Stimulated activated CD8-positive, alpha-beta memory T cell treated with anti-CD3 and anti-CD28 coated beads, Interleukin-4, amount 100 ng/mL, for 1 hour (primary cell): ENCODE measurements at places on chromosomes 11 and 22.
A peak's percentile ranks its signal among the peaks of the same experiment; 100 is the strongest.

DNA sequence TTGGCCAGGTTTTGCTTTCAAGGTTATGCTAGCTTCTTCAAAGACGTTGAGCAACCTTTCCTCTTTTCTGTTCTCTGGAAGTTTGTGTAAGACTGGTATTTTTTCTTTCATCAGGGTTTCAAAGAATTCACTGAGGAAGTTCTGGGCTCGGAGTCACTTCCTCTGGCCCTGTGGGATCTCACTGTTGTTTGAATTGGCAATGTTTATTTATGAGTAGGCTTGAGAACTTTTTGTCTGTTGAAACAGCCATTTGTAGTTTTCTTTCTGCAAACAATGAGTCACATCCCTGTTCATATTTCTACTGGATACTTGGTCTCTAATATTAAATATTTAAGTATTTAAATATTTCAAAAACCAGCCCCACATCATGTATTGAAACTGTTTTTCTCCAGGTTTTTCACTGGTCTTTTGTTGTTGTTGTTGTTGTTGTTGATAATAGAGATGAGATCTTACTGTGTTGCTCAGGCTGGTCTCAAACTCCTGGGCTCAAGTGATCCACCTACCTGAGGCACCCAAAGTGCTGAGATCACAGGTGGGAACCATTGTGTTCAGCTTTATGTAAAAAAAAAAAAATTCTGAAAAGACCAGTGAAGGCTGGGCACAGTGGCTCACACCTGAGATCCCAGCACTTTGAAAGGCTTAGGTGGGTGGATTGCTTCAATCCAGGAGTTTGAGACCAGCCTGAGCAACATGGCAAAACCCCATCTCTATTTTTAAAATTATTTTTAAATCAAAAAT is 26.9 kb downstream of the SUSD2 start:
- no peak for DNase-seq

DNA sequence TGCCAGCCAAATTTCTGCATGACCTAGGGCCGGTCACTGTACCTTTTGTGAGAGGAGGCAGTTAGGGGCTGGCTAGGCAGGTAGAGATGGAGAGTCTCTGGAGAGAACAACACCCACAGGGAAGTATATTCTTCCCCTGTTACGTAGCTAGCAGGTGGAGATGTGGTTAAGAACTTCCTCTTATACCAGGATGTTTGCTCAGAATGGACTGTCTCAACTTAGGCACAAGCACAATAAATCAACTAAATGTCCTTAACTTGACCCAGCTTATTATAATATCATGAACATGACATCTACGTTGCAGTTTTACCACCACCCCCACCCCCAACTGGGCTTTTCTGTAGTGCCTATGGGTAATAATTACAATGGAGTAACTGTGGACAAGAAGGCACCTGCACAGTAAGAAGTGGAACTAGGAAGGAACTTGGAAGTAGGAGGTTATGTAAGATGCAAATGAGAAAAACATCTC is 60.7 kb upstream of the MPEG1 start:
- DNase-seq, result no peak

- no peak for DNase-seq
Measured at GRCh38 chr11:57586711-57587245, 10.7 kb upstream of the SERPING1 start.

- no peak for DNase-seq
Measured at GRCh38 chr22:44363013-44363979, 50.5 kb upstream of the SHISAL1 start.

- no peak for DNase-seq
Measured at GRCh38 chr22:38490915-38491314, 15.2 kb downstream of the DDX17 start.

GRCh38 chr11:117426297-117426685 is 98.6 kb downstream of the CEP164 start:
- DNase-seq, result peak; percentile 56

DNA sequence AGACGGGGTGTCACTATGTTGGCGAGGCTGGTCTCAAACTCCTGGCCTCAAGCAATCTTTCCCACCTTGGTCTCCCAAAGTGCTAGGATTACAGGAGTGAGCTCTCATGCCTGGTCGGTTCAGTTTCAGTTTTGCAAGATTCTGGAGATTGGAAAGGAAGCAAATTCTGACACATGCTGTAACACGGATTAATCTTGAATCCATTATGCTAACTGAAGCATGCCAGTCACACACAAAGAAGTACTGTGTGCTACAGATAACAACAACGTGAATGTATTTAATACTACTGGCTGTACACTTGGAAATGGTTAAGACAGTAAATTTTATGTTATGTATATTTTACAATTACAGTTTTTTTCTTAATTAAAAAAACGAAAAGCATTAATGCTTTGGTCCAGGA is 107.6 kb downstream of the MED15 start:
- no peak for DNase-seq

DNA sequence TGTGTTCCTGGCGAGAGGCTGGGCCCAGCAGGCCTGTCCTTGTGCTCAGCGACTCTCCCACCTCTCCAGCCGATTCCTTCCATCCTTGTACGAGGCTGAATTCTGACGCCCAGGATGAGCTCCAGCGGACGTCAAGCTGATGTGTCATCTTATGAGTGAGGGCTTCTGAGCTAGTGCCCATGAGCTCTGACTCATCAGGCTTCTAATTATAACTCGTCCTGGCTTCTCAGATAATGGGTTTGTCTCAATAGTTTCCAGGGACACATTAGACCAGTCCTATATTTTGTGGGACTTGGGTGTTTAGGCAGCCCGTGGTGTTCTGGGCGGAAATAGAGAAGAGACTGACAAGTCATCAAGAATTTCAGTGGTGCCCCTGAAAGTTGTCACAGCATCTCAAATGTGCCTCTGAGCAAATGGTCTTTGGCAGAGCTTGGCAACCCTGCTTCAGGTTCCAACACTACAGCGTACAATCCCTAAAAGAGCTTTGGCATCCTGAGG is 108.2 kb upstream of the CD44 start:
- DNase-seq, result no peak

- DNase-seq, result no peak
Measured at GRCh38 chr11:86152006-86152862, 83.3 kb upstream of the PICALM start.

GRCh38 chr11:132751516-132752250 is 780.6 kb downstream of the OPCML start:
- DNase-seq, result no peak

GRCh38 chr22:17569971-17570511 is 6.7 kb downstream of the SLC25A18 start:
- no peak for DNase-seq

GRCh38 chr11:120170741-120171261 is 32.9 kb upstream of the TRIM29 start:
- DNase-seq, result no peak

- no peak for DNase-seq
Measured at GRCh38 chr11:12808519-12808918, 134.3 kb downstream of the TEAD1 start.

DNA sequence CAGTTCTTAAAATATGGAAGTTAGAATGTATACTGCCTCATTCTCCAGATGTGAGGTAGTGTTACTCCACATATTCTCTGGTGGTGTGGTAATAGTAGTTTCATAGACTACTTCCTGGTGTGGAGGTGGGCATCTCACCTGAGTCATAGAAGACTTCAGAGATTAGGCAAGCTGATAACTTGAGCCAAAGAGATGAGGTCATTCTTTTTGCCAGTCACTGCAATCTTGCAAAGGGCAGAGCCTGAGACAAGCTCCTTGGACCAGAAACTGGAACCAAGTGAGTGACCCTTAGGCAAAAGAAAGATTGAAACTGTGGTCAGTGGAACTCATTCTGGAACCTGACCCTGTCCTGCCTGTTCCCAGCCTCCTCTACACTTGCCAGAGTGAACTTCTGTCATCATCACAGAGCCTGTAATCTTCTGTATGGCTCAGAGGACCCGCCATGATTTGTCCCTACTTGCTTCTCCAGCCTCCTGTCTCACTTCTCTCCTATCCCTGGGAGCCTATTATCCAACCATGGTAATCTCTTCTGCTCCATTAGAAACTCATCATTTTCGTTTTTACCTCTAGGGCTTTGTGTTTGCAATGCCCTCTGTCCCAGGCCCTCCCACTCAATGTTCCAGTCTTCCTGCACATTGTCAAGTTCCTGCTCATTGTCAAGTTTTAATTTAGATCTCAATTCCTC is 10.6 kb upstream of the CCDC83 start:
- DNase-seq, result no peak

DNA sequence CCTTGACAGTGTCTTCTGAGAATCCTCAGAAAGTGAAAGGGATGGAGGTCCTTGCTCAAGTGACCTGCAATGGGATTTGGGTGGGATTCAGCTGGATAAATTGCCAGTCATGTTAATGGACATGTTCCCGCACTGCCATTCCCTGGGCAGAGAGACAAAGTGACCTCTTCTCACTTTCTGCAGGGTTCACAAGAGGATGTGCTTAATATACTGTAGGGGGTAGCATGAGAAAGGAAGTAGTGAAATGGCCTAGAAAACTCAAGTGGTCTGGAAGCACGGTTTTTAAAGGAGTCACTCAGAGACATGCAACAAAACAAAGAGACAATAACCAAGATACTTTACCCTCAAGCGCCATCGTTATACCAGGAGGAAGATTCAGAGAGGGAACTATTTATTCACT is 70.2 kb downstream of the NELL1 start:
- no peak for DNase-seq

GRCh38 chr11:2651826-2652271 is 47.9 kb downstream of the KCNQ1OT1 start:
- DNase-seq, result no peak
